Pancreas (tissue), 10 donors: ENCODE measurements at places on chromosomes 5 and 9. TPM values are rescaled to one million over a fixed set of nuclear protein-coding genes. Genes with fewer than 3 reads are reported as not detected.

DNA sequence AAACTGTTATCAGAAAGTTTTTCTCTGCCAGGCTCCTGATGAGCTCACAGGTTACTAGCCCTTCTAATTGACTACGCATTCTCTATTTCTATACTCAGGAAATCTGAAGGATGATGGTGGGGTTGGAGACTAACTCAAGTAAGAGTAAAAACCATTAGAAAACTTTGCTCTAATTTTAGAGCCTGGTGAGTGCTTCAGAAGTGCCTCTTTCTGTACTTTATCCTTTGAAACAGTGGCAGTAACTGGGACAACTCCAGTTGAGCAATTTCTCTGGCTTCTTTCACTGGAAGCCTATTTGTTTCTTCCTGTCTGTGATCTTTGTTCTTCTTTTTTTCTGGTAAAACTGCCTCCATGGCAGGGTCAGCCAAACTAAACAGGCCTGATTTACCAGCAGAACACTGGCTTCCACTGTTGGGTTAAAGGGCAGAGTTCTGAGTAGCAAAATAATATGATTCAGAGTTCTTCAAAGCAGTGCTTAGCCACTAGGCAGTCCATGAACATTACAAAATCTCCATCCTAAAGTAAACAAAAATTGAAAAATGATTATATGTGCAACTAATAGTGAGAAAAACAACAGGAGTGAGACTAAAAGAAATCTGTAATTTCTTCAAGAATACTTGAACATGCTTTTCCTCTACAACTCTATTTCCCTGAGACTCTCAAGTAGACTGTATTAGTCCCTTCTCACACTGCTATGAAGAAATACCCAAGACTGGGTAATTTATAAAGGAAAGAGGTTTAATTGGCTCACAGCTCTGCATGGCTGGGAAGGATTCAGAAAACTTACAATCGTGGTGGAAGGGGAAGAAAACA, 79.8 kb downstream of the MROH2B start:
- no peaks in the 10 kb centered on the region for H3K36me3 ChIP-seq
- no peaks in the 10 kb centered on the region for H3K4me1 ChIP-seq
- DNase-seq = no peak

DNA sequence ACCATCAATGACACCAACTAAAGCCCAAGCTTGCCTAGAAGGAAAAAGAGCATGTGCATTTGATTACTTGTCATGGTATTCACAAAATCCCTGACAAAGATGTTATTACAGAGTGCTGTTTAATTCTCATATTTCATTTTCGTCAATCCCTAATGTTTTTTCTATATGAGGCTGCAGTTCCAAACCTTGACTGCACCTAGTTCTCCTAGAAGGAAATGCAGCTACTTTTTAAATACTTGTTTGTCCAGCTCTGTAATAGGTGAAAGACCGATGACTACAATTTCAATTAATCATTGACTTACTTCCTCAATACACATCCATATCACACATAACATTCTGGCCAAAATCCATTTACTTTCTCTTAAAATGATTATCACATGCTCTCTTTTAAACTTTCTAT, 28.1 kb downstream of the CEMIP2 start:
- peaks cover 35% of the 10 kb centered on the region for H3K4me1 ChIP-seq
- H3K4me3 ChIP-seq = no peak overlapping the region
- peak overlapping the region; percentile 59 for H3K27ac ChIP-seq
- H3K27me3 ChIP-seq = no peaks in the 10 kb centered on the region
- H3K36me3 ChIP-seq = no peaks in the 10 kb centered on the region

DNA sequence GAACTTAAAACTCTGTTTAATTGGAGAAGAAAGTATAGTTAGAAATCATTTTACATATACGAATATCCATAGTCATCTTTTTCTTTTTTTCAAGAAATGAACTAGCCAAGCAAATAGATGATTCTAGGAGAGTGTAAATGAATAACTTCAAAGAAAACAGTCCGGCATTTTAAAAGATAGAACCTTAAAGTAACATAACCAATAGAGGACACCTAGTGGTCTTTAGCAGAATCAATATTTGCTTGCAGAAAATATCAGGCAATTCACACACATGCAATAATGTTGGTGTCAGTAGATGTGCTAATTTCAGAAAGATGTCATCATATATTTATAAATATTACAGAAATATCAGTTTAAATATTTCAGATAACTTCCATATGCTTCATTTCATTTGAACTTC, 57.1 kb downstream of the HCN1 start:
- no peak overlapping the region for H3K27ac ChIP-seq
- DNase-seq = no peak
- no peaks in the 10 kb centered on the region for H3K36me3 ChIP-seq
- no peaks in the 10 kb centered on the region for H3K4me1 ChIP-seq
- H3K27me3 ChIP-seq = no peaks in the 10 kb centered on the region
- no peak overlapping the region for H3K4me3 ChIP-seq

DNA sequence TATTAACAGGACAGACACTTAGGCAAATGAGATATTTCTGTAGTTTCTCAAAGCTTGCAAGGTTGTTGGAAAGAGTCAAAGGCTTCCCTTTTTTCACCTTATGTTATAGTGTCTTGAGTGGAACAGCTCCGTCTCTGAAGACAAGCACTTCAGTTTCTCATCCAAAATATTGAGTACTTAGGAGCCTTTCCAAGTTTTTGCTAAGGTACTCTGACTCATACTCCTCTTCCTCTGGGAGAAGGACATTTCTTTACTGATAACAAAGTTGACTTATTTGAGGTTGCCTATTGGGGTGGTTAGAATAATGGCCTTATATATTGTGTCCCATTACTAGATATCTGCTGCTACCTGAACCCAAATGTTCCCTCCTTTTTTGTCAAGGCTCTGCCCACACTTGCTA, 869.6 kb downstream of the MAT2B start:
- no peaks in the 10 kb centered on the region for H3K4me1 ChIP-seq
- no peaks in the 10 kb centered on the region for H3K27me3 ChIP-seq
- DNase-seq = no peak
- no peaks in the 10 kb centered on the region for H3K36me3 ChIP-seq
- H3K27ac ChIP-seq = no peak overlapping the region
- H3K4me3 ChIP-seq = no peak overlapping the region

DNA sequence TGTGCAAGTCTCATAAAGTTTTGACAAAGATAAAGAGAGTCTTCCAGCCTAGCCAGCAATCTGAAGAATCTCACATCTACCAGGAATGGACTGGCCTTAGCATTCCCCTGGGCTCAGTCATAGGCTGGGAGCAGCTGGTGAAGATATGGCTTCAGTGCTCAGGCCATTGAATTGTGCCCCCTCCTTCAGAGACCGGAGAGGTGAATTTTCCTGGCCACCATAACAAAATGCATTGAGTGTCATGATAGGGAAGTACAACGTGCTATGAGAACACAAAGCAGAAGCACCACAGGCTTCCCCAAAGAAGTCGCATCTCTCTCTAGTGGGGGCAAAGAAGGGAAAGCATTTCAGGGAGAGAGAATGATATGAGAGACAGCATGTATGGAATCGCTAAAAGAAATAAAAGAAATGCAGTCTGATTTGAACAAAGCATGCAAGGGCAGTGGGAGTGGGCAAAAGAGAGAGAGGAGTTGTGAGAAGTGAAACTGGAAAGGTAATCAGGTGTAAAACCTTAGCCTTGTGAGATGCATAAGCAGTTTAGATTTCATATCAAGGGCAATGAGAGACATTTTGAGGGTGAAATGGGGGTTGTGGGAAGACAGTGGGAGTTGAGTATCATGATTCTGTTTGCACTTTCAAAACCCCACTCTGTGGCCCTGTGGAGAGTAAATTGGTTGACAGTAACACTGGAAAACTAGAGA, 57.1 kb upstream of the NMUR2 start:
- no peak for DNase-seq
- H3K27ac ChIP-seq = no peak overlapping the region
- H3K4me1 ChIP-seq = no peaks in the 10 kb centered on the region
- H3K4me3 ChIP-seq = no peak overlapping the region
- no peaks in the 10 kb centered on the region for H3K27me3 ChIP-seq

- DNase-seq = no peak
- H3K27ac ChIP-seq = no peak overlapping the region
- H3K36me3 ChIP-seq = no peaks in the 10 kb centered on the region
These were observed 136.5 kb upstream of the RAI14 start for GRCh38 chr5:34519489-34520220.

GRCh38 chr5:163338-163620, 28.0 kb upstream of the LRRC14B start:
- no peak for DNase-seq
- H3K27me3 ChIP-seq = no peaks in the 10 kb centered on the region
- no peaks in the 10 kb centered on the region for H3K4me1 ChIP-seq
- H3K4me3 ChIP-seq = no peak overlapping the region
- no peak overlapping the region for H3K27ac ChIP-seq
- no peaks in the 10 kb centered on the region for H3K36me3 ChIP-seq

GRCh38 chr9:89676281-89676680, 71.5 kb downstream of the GADD45G start:
- no peak overlapping the region for H3K4me3 ChIP-seq
- peak overlapping the region; percentile 38 for H3K27ac ChIP-seq
- peak; percentile 99 for DNase-seq
- no peaks in the 10 kb centered on the region for H3K27me3 ChIP-seq

- H3K36me3 ChIP-seq = no peaks in the 10 kb centered on the region
- H3K27me3 ChIP-seq = no peaks in the 10 kb centered on the region
- no peak within 1 kb of the TSS for H3K4me3 ChIP-seq
- H3K4me1 ChIP-seq = no peaks in the 10 kb centered on the region
- no peak within 1 kb of the TSS for H3K27ac ChIP-seq
These were observed at the start of gene KCNIP1 for GRCh38 chr5:170503990-170504596. Gene KCNIP1 (plus strand): TSS chr5:170504020.

DNA sequence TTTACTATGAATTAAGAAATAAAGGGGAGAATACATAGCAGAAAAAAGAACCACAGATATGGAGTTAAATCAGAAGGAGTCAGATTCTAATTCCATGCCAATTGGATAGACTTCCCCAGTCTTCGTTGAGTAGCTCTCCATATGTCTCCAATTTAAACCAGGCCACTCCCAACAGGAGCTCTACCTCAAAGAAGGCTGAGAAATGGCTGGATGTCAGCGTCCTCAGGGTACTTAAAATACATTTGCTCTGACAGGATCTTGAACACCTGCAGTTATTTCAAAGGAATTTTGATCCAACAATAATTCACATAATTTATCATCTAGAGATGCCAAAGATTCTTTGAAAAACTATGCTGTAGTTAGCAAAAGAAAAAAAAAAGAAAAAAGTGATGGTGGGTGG, 133.9 kb upstream of the FBN2 start:
- no peak for DNase-seq
- H3K36me3 ChIP-seq = no peaks in the 10 kb centered on the region
- H3K27ac ChIP-seq = no peak overlapping the region

GRCh38 chr9:127543221-127543620, 68.9 kb upstream of the STXBP1 start:
- no peaks in the 10 kb centered on the region for H3K36me3 ChIP-seq
- H3K4me3 ChIP-seq = no peak overlapping the region
- H3K27me3 ChIP-seq = no peaks in the 10 kb centered on the region
- H3K4me1 ChIP-seq = peaks cover 78% of the 10 kb centered on the region

DNA sequence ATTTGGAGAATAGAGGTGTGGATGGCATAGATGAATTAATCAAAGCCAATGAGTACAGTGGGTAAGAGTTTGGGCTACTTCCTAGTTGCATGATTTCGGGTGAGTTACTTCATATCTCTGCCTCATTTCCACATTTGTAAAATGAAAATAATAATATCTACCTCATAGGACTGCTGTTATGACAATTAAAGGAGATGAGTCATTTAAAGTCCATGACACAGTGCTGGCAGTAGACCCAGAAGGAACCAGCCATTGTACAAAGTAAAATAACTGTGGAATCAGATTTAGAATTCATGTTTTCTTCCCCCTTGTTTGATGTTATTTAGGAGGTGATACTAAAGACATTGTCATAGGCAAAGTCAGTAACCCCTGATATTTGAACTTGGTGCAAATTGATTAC, 139.5 kb upstream of the SLC27A6 start:
- H3K36me3 ChIP-seq = no peaks in the 10 kb centered on the region
- no peaks in the 10 kb centered on the region for H3K4me1 ChIP-seq
- no peak overlapping the region for H3K27ac ChIP-seq

DNA sequence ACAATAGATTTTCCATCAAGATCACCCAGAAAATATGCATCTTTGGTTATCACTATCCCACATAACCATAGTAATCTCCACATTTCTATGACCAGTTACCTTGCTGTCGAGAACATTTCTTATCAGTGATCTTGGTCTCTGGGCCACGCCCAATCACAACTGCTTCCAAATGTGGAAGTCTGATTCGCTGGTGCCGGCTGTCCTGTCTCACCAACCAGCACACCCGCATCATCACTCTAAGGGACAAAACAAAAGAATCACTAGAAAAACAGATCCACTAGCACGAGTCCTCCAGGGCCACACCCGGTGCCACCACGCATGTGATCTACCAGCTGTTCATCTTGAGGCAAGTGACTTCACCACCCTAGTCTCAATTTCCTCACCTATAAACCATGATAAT, 11.8 kb downstream of the APTX start:
- DNase-seq = no peak
- no peak overlapping the region for H3K4me3 ChIP-seq
- no peaks in the 10 kb centered on the region for H3K4me1 ChIP-seq
- H3K36me3 ChIP-seq = peaks cover 11% of the 10 kb centered on the region

GRCh38 chr5:169785771-169786618, 148.9 kb downstream of the DOCK2 start:
- no peak overlapping the region for H3K27ac ChIP-seq
- no peaks in the 10 kb centered on the region for H3K36me3 ChIP-seq
- H3K4me3 ChIP-seq = no peak overlapping the region
- H3K27me3 ChIP-seq = no peaks in the 10 kb centered on the region
- no peak for DNase-seq

GRCh38 chr5:113233606-113234005, 201.2 kb downstream of the TSSK1B start:
- H3K27me3 ChIP-seq = no peaks in the 10 kb centered on the region
- no peak for DNase-seq
- H3K36me3 ChIP-seq = no peaks in the 10 kb centered on the region
- H3K4me3 ChIP-seq = no peak overlapping the region
- H3K27ac ChIP-seq = no peak overlapping the region

The SLC22A4 gene
- polyA plus RNA-seq = 0.92 TPM

The HSD17B3 gene
- 35.7 TPM for polyA plus RNA-seq

The EIF4E1B gene
- 1.5 TPM for polyA plus RNA-seq

The DYNC2I2 gene
- 90.3 TPM for polyA plus RNA-seq

The PCDHB4 gene
- 1.2 TPM for polyA plus RNA-seq

The SPATA31D4 gene
- polyA plus RNA-seq = 0.04 TPM

The CDHR2 gene
- 0.23 TPM for polyA plus RNA-seq

The GRXCR2 gene
- polyA plus RNA-seq = not detected

The SLC25A2 gene
- 0.30 TPM for polyA plus RNA-seq

The POU5F2 gene
- polyA plus RNA-seq = 0.05 TPM

The PPP2R2B gene
- 0.53 TPM for polyA plus RNA-seq
